Activated B cell treated with CpG ODN at 0.5 μM for 24 hours (primary cell): ENCODE measurements at places on chromosomes 5 and 9.

GRCh38 chr5:66959653-66960052, 236.9 kb downstream of the CD180 start:
- no peak for DNase-seq

GRCh38 chr5:83026930-83027687, 50.1 kb downstream of the TMEM167A start:
- no peak for DNase-seq

- DNase-seq = no peak
These were observed 41.7 kb downstream of the ACTL7B start for GRCh38 chr9:108813951-108814601.

GRCh38 chr5:8366266-8366665, 497.3 kb downstream of the MTRR start:
- DNase-seq = no peak

DNA sequence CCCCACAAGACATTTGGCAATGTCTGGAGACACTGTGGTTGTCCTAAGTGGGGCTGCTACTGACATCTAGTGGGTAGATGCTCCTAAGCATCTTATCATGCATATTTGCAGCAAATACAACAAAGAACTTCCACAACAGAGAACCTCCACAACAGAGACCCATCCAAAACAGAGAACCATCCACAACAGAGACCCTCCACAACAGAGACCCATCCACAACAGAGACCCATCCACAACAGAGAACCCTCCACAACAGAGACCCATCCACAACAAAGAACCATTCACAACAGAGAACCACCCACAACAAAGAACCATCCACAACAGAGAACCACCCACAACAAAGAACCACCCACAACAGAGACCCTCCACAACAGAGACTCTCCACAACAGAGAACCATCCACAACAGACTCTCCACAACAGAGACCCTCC, 32.8 kb downstream of the ARPC5L start:
- no peak for DNase-seq

DNA sequence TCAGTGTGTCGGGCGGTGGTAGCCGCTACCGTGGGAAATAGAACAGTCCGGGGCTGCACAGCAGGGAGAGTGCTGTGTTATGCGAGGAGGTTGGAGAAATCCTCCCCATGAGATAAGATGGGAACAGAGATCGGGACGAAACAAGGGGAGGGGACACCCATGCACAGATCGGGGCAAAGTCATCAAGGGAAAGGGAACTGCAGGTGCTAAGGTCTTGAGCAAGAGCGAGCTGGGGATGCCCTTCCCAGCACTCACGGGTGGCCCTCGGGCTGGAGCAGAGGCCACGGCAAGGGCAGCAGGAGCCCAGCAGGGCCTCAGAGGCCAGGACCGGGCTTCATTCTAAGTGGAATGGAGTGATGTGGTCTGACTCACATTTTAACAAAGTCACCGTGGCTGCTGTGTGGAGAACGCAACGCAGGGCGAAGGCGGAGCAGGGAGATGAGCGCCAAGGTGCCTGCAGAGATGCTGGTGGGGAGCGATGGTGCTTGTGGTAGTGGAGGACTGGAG, 7.7 kb downstream of the IL13 start:
- no peak for DNase-seq

DNA sequence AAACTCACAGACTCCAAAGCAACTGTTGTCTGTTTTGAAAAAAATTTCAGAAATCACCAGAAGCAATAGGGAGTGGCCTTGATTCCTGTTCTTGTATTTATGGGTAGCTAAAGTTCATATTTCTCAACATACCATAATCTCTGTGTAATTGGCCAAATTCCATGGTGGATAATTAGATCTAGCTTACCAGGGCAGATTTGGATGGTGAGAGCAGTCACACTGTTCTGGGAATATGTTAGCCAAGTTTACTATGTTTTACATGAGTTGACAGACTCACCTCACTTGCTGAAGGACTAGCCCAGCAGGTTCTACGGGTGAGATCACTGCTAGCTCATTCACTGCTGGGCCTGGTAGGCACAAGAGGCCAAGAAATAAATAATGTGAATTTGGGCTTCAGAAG, 32.7 kb upstream of the CDKN2B start:
- DNase-seq = no peak

DNA sequence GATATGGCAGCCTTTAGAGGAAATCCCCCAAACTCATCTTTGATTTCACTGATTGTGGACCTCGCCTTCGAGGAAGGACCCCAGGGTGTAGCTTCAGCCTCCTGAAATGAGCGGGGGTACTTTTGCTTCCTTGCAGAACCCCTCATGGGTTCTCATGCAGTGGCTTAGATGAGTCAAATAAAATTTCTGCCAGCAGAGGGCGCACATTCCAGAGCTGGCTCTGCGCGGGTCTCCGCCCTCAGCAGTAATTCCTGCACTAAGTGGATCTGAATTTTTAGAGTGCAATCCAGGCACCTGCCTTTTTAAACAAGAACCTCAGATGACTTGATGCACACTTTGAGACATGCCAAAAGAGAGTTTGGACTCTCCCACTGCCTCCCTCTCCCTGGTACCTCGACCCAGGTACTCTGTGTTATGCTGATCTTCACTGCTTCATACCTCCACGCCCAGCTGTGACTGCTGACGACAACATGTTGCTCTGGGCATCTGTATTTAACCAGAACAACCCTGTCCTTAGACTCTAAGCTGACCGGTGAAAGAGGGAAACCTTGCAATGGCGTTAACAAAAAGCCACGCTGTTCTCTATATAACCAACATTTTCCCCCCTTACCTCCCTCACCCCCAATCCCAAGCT, 7.3 kb downstream of the EGFLAM start:
- DNase-seq = no peak

GRCh38 chr5:1736889-1737711, 62.5 kb downstream of the MRPL36 start:
- no peak for DNase-seq

- DNase-seq = no peak
These were observed 39.2 kb downstream of the GRAMD2B start for GRCh38 chr5:126462239-126463014.

GRCh38 chr5:31197183-31197582, 3.7 kb downstream of the CDH6 start:
- no peak for DNase-seq

DNA sequence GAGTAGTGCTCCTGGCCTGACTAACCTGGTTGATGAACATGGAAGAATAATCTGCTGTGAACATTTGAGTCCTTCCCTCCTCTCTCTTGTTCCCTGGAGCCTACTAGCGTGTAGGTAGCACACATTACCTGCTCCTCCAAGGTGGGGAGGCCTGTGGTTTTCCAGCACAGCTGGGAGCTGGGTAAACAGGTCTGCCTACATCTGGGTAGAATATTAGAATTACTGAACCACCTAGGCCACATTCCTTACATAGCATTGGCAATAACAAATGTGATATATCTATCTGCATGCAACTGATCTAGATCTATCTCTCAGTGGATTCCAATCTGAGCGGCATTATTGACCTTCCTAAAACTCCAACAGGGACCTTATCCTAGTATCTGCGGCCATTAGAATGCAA, 151.0 kb upstream of the ZNF366 start:
- no peak for DNase-seq

DNA sequence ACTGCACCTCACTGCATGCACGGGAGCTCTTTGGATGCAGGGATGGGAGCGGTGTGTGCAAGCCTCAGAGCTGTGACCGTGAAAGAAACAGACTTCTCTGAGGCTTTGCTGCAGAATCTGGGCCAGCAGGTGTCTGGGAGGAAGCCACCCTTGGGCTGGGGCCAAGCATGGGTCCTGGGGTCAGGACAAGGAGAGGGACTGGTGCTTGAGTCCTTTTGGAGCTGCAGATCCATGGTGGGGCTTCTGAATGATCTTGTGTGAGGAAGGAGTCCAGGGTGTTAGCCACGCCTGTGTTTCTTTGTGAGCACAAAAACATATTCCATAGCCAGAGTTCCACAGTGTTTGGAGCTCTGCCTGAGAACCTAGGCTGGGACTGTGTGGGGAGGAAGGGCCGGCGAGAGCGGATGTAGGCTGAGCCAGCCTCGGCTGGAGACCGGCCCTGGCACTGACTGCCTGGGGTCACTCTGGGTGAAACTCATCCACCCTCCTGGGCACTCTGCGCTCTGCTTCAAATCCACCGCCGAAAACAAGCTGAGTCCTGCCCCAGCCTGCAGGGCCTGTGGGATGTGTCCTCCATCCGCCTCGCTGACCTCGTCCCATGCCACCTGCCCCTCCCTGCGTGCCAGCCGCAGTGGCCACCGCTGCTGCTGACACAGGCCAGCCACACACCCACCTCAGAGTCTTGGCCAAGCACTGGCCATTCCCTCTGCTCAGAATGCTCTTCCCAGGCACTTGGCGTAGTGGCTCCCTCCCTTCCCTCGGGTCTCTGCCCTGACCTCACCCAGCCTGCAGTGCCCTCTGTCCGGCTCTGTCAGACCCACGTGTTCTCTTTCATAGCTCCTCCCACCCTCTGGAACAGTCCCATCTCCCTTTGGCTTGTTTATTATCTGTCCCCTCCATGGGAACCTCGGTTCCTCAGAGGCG, 26.7 kb downstream of the ERGIC1 start:
- DNase-seq = no peak

GRCh38 chr9:136312436-136312835, 8.5 kb upstream of the CCDC187 start:
- no peak for DNase-seq

DNA sequence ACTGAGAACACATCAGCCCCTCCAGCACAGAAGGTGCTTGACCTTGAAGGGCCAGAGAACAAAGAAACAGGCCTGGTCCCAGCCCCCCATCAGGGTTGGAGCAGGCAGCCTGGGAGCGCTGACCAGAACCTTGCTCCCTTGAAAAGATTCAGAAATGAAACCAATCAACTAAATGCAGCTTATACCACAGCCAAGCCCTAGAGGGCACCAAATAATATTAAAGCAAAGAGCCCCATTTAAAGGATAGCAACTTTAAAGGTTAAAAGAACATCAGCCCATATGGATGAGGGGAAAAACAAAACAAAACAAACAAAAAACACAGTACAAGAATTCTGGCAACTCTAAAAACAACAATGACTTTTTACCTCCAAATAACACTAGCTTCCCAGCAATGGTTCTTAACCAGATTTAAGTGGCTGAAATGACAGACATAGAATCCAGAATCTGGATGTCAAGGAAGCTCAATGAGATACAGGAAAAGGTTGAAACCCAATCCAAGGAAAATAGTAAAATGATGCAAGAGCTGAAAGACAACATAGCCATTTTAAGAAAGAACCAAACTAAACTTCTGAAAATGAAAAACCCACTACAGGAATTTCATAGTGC, 471.9 kb downstream of the MTRR start:
- no peak for DNase-seq

- DNase-seq = no peak
These were observed 175.5 kb downstream of the GNA14 start for GRCh38 chr9:77472646-77473045.

GRCh38 chr5:35365758-35366157, 135.5 kb upstream of the PRLR start:
- DNase-seq = no peak

- no peak for DNase-seq
These were observed 9.3 kb downstream of the TMEM245 start for GRCh38 chr9:109110329-109111021.

- DNase-seq = no peak
These were observed 280.0 kb upstream of the MAP3K1 start for GRCh38 chr5:56535347-56535746.

- no peak for DNase-seq
These were observed 45.1 kb downstream of the MYO10 start for GRCh38 chr5:16891033-16891432.

GRCh38 chr5:62287237-62287636, 18.8 kb upstream of the KIF2A start:
- DNase-seq = no peak

DNA sequence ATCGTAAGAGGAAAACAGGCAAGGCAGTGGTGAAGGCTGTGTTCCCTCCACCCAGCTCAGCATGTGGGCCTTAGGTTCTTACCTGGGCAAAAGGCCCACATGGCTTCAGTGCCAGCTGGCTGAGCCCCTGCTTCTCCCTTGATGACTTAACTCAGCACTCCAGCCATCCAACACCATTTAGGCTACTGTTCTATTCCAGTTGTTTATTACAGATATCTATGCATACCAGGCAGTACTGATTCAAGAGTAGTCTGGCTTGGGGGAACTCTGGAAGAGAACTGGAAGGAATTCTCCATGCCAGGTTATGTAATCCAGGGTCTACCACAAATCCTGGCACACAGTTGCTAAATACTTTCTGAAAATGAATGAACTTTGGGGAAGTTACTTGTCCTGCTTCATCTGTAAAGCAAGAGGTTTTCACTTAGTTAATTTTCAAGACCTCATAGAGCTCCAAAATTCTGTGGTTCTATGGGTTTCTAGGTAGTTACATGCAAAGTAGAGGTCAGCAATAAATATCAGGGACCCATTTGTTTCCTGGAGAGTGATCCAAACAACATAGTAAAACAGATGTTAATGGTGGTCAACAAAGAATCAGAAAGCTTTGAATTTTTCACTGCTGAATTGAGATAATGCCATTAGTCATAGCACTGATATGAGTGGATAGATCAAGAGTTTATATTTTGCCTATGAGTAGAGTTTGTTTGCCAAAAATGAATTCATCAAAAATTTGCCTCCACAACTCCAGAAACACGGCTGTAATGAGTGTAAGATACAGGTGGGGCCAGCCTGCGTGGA, 88.2 kb upstream of the OSMR start:
- DNase-seq = no peak

- no peak for DNase-seq
These were observed 1.2 kb downstream of the LOX start for GRCh38 chr5:122076669-122077365.

- DNase-seq = no peak
These were observed 316.6 kb downstream of the AGTPBP1 start for GRCh38 chr9:85425153-85425611.

- no peak for DNase-seq
These were observed 202.0 kb upstream of the CDH6 start for GRCh38 chr5:30991462-30991861.

GRCh38 chr5:142977363-142978051, 207.3 kb downstream of the ARHGAP26 start:
- no peak for DNase-seq

DNA sequence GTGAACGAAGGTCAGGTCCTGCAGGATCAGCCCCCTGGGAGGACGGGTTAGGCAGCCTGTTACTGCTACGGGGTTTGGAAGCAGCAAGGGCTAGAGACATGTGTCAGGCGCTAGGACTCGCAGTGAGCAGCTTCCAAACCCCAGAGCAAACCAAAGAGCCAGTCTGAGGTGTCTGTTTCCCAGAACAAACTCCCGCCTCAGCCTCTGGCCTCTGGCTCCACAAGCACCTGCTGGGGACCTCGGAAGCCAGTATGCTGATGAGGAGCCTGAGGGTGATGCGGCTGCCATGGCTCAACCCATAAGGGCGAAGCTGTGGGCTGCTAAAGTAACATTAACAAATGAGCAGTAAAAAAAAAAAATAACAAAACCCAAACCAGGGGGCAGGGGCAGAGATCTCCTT, 35.0 kb downstream of the PRRT1B start:
- no peak for DNase-seq

- DNase-seq = peak; percentile 35
These were observed 59.9 kb downstream of the ZFAND5 start for GRCh38 chr9:72305102-72305546.

DNA sequence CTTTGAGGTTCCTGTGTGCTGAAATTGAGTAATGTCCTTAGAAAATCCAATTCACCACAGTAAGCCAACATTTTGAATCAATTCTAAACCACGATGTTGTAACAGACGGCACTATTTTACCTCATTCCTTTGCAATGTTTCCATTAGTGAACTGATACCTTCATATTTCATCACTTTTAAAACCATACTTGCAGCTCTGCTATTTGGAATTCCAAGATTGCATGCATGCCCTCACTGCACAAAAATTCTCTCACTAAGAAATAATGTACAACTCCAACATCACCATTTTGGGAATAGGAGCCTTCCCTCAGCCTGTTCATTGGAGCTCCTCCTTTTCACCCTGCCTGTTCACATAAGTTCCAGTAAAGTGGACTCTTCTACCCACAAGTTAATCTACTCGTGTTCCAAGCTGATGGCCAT, 74.8 kb upstream of the TGFBR1 start:
- DNase-seq = no peak
